CD4-positive, alpha-beta T cell treated with Interferon gamma for 1 hour (primary cell): ENCODE measurements at places on chromosomes 4 and X.

- no peak for DNase-seq
Measured at GRCh38 chr4:76697129-76697803, 200.7 kb downstream of the SOWAHB start.

- no peak for DNase-seq
Measured at GRCh38 chrX:153519569-153520286, 2.3 kb downstream of the ATP2B3 start.

DNA sequence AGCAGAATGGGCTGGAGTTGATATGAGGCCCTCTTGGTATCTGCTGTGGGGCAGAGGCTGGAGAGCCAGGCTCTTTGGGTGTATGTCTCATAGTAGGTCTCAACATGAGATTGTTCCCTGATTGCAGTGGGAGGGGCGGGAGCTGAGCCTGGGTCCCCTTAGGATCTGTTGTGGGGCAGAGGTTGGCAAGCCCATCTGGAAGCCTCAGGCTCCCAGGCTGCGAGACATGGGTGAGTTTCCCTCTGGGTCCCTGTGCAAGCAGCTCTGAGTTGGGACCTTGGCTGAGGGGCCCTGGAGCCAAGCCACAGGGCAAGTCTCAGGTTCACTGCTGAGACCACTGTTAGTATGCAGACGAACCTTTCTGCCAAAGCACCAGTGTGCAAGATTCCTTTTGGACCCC is 201.9 kb downstream of the ARHGAP10 start:
- DNase-seq = no peak

- no peak for DNase-seq
Measured at GRCh38 chr4:168502861-168503260, 6.0 kb downstream of the PALLD start.

GRCh38 chr4:7196736-7197135 is 4.4 kb downstream of the SORCS2 start:
- DNase-seq = no peak
